Foreskin fibroblast (primary cell): ENCODE measurements at places on chromosomes 6 and 20.

- DNase-seq, result no peak
Observed at GRCh38 chr20:47343007-47343472, 13.5 kb downstream of the ZMYND8 start.

GRCh38 chr20:45097485-45098102, 3.3 kb downstream of the KCNS1 start:
- DNase-seq, result no peak

GRCh38 chr6:10740061-10740460, 7.5 kb upstream of the TMEM14B start:
- no peak for DNase-seq

GRCh38 chr20:45612314-45612713, 17.2 kb upstream of the WFDC10A start:
- no peak for DNase-seq

- no peak for DNase-seq
Observed at GRCh38 chr20:54025251-54025771, 45.1 kb downstream of the BCAS1 start.

DNA sequence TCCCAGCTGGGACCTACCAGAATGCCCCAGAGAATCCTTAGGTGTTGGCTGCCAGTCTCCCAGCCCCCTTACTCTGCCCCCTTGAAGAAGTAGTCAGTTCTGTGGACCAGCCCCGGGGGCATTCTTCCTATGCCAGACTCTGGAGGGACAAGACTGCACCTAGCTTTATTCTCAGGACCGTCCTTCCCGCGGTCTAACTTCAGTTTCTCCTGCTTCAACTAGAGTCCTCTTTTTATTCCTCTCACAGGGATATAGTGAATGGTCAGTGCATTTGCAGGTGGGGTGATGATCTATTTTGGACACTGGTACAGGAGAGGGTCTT, 35.9 kb upstream of the MDFI start:
- no peak for DNase-seq

- no peak for DNase-seq
Observed at GRCh38 chr6:43296780-43297497, 1.1 kb upstream of the SLC22A7 start.

DNA sequence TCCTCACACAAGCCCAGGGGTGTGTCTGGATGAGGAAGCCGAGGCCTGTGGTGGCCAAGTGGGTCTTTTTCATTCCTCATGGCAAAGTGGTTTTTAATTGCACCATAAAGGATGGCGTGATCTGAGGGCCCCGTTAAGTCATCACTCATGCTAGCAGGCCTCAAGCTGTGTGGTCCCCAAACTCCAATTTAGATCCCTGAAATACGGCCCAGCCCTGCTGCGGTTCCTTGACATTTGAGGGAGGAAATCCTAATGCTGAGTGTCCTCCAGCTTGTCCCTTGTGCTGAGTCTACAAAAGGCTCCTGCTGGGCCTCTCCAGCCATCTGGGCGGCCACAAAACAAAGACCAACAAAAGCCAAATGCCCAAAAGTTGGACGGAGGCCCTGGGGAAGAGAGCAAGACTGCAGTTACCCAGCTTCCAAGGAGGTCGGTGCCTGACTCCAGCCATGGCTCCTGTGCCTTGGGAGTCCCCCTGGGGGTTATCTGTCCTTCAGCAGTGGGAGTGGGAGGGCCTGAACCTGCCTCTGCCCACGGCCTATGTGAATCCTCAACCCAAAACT, 162.3 kb upstream of the PDE10A start:
- no peak for DNase-seq

DNA sequence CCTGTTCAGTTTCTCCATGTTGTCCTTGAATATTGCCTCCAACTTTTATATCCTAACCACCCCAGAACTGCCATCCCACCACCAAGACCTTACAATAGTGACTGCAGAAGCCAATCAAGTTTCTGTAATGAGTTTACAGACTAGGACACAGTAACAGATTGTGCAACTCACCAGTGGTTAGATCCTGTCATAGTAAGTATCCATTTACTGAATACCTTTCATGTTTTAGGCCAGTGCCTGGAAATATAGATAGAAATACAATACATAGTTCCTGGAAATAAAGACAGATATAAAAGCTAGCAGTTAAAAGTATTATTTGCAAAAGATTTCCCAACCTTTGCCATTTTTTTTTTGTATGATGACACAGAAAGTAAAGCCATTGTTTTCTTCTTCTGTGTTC, 471.8 kb upstream of the BTBD3 start:
- peak; percentile 34 for DNase-seq

GRCh38 chr6:111354758-111355555, 128.1 kb downstream of the REV3L start:
- DNase-seq, result no peak
